ENCODE measurements at places on chromosomes 16 and 17.

DNA sequence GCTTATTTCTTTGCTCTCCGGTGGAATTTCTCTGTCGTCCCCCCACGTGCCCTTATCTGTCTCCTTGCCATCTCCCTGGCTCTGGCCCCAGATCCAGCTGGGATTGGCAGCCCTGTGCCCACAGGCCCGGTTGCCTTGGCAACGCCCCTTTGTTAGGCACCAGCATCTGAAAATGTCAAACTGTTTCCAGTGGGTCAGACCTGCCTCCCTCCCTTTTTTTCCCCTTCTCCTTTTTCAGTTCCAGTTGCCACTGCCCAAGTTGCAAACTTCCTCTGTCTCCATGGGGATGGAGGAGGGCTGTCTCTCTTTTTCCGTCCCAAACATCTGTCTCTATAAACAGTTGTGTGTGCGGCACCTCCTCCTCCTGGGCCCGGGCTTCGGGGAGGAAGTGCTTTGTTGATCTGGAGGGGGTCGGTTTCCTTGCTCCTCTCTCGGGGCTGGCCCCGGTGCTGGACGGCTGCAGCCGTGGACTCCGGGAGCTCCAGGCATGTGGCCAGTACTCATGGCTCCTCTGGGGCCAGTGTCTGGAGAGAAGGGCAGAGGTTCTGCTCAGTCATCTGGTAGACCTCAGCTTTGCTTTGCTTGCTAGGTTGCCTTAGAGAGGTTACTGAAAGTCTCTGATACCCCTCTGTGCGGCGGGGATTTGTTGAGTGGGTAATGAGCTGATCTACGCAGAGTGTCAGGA is 35.3 kb downstream of the SOCS3 start:
- peak; percentile 34 for DNase-seq

GRCh38 chr16:66923866-66924265 is 1.5 kb downstream of the RRAD start:
- DNase-seq, result no peak

GRCh38 chr16:27822996-27823395 is 240.5 kb downstream of the GSG1L start:
- no peak for DNase-seq

DNA sequence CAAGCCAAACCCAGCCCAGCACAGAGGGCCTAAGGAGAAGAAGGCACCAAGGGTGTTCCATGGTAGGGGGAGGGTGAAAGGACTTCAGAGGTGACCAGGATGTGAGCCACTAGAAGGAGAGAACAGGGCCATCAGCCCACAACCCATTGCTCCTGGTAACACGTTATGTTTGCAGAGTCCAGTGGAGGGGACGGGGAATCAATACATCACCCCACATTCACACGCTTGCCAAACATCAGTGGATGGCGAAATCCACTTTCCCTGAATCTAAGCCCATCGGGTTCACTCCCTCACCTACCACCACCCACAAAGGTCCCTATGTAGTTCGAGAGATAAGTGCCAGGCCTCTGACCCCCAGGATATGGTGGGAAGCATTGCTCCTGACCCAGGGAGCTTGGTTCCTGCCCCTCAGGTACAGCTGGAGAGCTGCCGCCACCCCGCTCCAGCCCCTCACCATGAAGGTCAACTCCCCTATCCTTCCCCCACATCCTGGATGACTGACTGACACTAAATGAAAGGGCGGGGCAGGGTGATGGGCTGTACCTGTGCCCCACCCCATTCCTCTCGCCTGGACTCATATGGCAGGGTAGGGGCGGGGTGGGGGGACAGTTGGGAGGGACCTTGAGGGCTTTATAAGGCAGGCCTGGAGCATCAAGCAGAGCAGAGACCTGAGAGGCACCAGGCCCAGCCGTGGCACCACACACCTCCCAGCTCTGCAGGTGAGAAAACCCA is at the start of gene GAST:
GAST (plus strand) TSS at position 663 of the 732 bp plus-strand sequence. CDS start 3,106 bp downstream, outside the sequence.
- no peak for DNase-seq

DNA sequence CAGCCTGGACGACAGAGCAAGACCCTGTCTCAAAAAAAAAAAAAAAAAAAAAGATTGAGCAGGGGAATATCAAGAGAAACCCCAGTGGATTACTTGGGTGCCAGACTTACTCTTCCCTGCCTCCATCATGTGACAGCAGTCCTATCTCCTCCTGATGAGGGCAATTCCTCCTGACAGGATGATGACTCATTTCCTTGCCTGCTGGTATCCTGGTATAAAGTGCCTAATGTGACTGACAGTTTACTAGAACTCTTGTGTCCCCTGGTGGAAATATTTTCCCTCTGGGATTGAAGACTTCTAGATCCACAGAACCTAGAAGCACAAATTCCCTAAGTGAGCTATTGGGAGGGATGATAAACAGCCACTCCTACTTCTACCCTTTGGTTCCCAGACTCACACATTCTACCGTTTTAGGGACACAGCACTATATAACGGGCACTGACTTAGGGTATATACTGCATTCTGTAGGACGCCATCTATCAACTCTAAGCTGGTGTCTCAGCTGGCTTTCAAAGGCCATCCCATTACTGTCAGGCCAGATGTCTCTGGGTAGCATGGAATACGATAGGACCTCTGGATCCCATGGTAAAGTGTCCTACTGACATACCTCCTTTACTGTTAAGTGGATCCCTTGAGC is 114.6 kb upstream of the MED13 start:
- no peak for DNase-seq

GRCh38 chr17:64170286-64170685 is 40.3 kb upstream of the ERN1 start:
- DNase-seq, result no peak

- no peak for DNase-seq
These were observed 28.8 kb downstream of the GINS3 start for GRCh38 chr16:58421059-58421458.

DNA sequence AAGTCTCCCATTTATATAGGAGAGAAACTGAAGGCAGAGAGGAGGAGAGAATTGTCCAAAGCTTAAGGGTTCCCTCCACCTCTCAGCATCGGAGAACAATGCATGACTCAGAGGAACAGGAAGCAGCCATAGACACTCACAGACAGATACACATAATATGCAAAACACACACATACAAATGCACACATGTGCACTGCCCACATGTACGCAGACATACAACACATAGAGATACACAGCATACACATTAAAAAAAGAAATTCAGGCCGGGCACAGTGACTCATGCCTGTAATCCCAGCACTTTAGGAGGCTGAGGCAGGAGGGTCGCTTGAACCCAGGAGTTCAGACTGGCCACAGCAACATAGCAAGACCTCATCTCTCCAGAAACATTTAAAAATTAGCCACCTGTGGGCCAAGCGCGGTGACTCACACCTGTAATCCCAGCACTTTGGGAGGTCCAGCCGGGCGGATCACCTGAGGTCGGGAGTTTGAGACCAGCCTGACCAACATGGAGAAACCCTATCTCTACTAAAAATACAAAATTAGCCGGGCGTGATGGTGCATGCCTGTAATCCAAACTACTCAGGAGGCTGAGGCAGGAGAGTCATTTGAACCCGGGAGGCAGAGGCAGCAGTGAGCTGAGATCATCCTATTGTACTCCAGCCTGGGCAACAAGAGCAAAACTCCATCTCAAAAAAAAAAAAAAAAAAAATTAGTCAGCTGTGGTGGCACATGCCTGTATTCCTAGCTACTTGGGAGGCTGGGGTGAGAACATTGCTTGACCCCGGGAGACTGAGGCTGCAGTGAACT is 11.3 kb downstream of the ERAL1 start:
- no peak for DNase-seq

Measured in C1 segment of cervical spinal cord (tissue), 14 donors.